ENCODE measurements at places on chromosomes 7 and 10. TPM values are rescaled to one million over a fixed set of nuclear protein-coding genes. Genes with fewer than 3 reads are reported as not detected.

GATAD1 gene
- 25.4 TPM for total RNA-seq

NXPH1 gene
- not detected for total RNA-seq

FOXP2 gene
- total RNA-seq, result 0.14 TPM

GRCh38 chr7:71718563-71718962 lies 586.6 kb downstream of the GALNT17 start:
- no peak for DNase-seq

DNA sequence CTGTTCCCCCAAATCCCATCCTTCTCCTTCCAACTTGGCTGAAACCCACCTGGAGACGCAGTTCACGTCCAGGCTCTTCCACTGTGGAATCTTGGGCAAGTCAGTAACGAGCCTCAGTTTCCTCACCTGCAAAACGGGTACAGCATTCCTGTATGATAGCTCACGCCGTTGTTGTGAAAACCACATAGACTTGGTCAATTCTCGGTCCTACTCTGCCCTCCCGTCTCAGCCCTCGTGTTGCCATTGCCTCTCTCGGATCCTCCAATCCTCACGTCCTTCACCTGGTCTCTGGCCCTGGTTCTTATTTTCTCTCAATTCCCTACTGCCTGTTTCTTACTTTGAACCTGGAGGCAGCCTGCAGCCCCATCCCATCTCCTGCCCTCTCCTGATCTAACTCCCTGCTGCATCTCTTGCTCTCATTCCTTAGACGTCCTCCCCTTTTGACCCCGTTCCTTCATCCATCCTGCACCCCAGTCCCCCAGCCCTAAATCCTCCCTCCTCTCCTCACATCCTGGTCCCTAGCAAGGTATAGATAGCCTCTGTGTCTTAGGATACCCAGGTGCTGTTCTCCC lies 2.0 kb upstream of the MUC12 start:
- no peak for DNase-seq

DNA sequence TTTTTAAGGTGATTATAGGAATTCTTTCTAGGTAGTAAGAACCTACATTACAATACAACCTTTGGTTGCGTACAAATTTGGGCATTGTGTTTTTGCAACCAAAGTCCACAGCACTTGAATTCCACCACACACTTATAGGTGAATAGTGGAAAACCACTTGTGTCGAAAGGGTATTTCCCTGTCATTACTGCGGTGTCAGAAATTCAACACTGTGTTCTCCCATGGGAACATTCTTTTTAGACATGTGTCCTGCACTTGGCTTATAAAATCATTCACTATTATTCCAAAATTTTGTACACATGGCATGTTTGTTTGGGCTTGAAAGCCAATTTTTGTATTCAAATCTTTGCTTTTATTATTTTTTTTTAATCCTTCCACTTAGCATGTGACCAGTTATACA lies 333.7 kb downstream of the PRPF18 start:
- no peak for DNase-seq

- DNase-seq, result no peak
These were observed 677.1 kb downstream of the PARD3 start for GRCh38 chr10:34137955-34138354.

DNA sequence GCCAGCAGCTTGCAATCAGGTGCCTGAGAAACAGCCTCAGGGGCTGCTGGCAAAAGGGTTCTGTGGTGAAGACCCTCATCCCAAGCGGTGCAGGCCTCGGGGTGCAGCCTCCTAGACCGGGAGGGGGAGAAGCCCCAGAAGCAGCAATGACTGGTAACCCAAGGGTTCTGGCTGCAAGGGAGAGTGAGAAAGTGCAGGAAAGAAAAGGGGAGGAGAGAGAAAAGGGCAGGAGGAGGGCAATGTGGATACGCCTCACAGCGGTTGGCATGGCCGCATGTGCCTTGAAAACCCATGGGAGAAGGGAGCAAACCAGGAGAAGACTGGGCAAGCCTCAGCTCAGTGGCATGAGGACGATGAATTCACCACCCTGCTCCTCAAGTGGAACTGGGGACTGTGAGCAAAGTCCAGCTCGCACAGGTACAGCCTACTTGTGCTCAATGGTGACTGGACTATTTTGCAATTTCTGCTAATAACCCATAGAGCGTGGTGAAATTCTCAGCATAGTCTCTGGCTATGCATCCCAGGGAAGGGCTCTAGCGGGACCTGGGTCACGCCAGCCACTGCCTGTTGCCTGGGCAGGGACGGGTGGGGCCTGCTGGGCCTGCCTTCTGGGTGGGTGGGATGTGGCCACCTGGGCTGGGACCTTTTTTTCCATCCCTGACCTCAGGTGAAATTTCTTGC lies 6.2 kb downstream of the CLRN3 start:
- no peak for DNase-seq

DNA sequence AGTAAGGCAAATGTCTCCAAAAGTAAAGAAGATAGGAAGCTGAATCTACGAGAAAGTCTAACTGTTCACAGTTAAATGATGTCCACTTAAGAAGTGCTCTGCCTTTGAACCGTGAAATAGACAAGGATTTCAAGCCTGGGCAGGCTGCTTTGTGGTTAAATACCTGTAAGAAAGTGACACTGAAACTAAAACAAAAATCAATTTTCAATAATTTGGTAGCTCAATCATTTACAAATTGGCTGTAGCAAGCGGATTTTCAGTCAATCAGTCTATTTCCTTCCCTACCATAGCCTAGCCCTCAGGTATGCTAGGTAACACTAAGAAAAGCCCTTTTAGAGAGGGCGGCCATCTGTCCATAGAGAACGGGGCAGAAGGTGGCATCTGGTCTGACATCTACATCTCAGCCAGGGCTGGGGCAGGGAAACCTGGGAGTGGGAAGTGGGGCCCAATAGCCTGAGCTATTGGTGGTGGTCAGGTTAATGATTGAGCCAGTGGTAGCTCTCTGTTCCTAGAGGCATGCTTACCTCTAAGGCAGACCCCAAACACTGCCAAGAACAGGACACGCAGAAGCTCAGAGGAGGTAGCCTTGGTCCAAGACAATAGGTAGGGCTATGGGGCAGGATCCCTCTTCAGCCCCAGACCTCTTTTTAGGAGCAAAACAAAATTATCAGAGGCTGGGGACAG lies 223.2 kb downstream of the CCSER2 start:
- no peak for DNase-seq

- no peak for DNase-seq
These were observed 29.9 kb downstream of the FANK1 start for GRCh38 chr10:125926247-125926646.

- DNase-seq, result no peak
These were observed 1383.2 kb upstream of the CELF2 start for GRCh38 chr10:9634466-9634865.

- no peak for DNase-seq
These were observed 176.5 kb downstream of the EXOC4 start for GRCh38 chr7:133429371-133429770.

ORAI2 gene
- 53.8 TPM for total RNA-seq

DNA sequence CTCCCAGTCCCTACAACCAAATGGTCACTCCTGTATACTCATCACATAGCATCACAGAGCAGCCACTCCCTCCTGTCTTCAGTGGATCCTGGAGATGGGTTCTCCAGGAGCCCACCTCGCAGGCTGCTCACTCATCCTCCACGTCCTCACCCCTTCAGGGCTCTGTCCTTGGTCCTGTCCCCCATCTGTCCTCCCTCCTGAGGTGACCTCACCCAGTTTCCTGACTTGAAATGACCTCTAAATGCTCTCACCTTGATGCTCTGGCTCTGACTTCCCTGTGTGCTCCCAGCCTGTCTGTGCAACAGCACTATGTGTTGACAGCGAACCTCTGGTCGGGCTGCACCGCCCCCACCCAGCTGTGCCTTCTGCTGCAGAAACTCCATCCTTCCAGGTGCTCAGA lies 2.1 kb upstream of the PPP2R2D start:
- no peak for DNase-seq

GRCh38 chr10:105950410-105950809 lies 1214.1 kb downstream of the SORCS1 start:
- DNase-seq, result no peak

- DNase-seq, result no peak
These were observed 518.8 kb downstream of the PHTF2 start for GRCh38 chr7:78317371-78317770.

- DNase-seq, result no peak
These were observed 52.5 kb downstream of the ADRA2A start for GRCh38 chr10:111129363-111129762.

GRCh38 chr10:93463723-93464476 lies 18.2 kb downstream of the MYOF start:
- DNase-seq, result no peak

GRCh38 chr7:75740846-75741497 lies 2.2 kb upstream of the HIP1 start:
- no peak for DNase-seq

DNA sequence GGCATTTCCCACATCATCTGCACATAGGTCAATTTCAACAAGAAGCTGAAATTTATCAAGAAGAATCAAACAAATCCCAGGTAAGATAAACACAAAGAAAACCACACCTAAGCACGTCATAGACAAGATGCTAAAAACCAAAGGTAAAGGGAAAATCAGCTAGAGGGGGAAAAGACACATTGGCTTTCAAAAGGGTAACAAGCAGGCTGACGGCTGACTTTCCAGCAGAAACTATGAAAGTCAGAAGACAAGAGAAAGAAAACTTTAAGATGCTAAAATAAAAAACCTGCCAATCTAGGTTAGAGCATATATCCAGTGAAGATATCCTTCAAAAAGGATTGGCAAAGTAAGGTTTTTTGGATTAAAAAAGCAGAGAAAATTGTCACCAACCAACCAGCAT lies 59.9 kb upstream of the RHEB start:
- no peak for DNase-seq

WIPF3 gene
- total RNA-seq, result not detected

DNA sequence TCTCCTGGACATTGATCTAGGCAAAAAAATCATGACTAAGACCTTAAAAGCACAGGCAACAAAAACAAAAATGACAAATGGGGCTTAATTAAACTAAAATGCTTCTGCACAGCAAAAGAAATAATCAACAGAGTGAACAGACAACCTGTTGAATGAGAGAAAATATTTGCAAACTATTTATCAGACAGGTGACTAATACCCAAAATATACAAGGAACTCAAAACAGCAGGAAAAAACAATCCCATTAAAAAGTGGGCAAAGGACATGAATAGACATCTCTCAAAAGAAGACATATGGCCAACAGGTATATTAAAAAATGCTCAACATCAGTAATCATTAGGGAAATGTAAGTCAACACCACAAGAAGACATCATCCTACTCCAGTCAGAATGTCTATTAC lies 166.8 kb downstream of the MTERF1 start:
- no peak for DNase-seq

GRCh38 chr7:143367972-143368371 lies 5.5 kb upstream of the FAM131B start:
- no peak for DNase-seq

DNA sequence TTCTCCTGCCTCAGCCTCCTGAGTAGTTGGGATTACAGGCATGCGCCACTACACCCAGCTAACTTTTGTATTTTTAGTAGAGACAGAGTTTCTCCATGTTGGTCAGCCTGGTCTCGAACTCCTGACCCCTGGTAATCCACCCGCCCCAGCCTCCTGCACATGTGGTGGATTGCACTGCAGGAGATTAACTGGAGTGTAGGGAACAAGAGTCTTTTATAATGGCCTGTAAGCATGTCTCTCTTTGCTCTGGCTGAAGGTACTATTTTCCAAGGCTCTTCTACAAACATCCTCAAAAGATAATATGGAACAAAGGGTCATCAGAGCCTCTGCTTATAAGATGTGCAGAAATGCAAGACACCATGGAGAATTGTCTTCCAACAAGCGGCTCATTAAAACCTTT lies 3.2 kb downstream of the TOMM7 start:
- no peak for DNase-seq

- DNase-seq, result no peak
These were observed 1.0 kb downstream of the NXPH1 start for GRCh38 chr7:8434290-8435002.

GRCh38 chr10:51659344-51659743 lies 40.1 kb downstream of the CSTF2T start:
- DNase-seq, result no peak

DNA sequence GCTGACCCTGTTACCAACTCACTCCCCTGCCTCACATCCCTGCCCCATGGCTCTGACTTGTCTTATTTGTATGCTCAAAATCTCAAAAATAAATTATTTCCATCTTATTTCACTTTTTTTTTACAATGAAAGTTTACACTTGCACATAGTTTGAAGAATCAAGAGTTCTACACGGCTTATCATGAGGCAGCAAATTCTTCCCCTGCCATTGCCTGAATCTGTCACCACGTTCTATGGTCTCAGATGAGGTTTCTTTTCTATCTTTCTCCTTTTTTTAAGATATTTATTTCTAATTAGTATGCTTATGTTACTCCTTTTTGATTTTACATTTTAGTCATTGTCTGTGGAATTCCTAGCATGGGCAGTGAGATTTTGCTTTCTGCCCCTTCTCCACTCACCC lies 28.4 kb downstream of the ARHGAP22 start:
- no peak for DNase-seq

- no peak for DNase-seq
These were observed 71.4 kb upstream of the DYNC1I1 start for GRCh38 chr7:95700917-95701316.

- no peak for DNase-seq
These were observed 6.3 kb upstream of the XPNPEP1 start for GRCh38 chr10:109929501-109930219.

GRCh38 chr7:107922886-107923285 lies 31.9 kb downstream of the DLD start:
- DNase-seq, result no peak

DNA sequence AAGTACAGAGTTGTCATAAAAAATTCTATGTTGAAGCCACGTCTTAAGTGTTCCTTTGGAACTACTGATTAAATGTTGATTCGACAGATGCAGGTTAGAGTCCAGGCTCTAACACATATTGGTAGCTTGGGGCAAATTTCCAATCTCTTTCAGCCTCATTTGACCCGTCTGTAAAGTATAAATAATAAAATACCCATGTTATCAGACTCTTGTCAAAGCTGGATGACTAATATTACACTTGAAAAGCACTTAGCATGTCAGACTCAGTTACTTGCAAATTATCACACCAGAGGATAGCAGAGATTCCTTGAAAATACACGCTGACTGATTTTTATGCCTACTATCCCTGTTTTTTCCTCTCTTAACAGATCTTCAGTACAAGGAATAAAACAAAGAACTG lies 18.1 kb upstream of the MACC1 start:
- no peak for DNase-seq

NEUROD6 gene
- not detected for total RNA-seq

PSMC2 gene
- total RNA-seq, result 208 TPM

- no peak for DNase-seq
These were observed 10.1 kb downstream of the ATXN7L1 start for GRCh38 chr7:105866102-105866801.

ASB15 gene
- not detected for total RNA-seq

TRIM73 gene
- 6.4 TPM for total RNA-seq
